ENCODE measurements at places on chromosomes 6 and 20. TPM values are rescaled to one million over a fixed set of nuclear protein-coding genes. Genes with fewer than 3 reads are reported as not detected.
A peak's percentile ranks its signal among the peaks of the same experiment; 100 is the strongest.

GRCh38 chr20:25273046-25273445 lies 25.2 kb downstream of the PYGB start:
- DNase-seq, result no peak

DNA sequence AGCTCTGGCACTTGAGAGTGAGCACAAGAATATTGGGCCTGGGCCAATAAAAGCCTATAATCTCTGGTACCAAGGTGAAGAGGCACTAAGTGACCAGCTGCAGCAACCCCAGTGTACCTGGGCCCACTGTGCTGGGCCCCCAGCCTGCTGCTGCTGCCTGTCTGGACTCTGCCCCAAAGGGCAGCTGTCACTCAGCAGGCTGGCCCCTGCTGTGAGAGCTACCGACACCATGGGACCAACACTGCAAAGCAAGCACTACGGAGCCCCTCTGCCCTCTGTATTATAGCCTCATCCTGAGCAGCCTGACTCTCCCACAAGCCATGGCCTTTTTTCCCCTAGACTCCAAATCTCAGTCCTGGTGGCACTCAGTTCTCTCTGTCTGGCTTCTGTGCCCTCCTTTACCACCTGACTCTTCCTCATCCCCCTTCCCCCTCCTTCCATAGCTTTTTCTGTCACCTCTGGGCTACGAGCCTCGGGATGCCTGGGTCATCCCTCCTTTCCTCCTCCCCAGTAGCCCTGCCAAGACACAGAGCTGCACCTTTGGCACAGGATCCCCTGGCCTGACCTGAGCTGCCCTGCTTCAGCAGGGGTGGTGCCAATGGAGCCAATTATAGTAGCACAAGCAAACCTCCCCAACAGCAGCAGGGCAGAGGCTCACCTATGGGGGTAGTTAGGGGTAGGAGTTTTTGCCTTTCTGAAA lies 14.2 kb downstream of the RRP36 start:
- no peak for DNase-seq

- DNase-seq, result no peak
These were observed 36.9 kb downstream of the BMP6 start for GRCh38 chr6:7762760-7763159.

DNA sequence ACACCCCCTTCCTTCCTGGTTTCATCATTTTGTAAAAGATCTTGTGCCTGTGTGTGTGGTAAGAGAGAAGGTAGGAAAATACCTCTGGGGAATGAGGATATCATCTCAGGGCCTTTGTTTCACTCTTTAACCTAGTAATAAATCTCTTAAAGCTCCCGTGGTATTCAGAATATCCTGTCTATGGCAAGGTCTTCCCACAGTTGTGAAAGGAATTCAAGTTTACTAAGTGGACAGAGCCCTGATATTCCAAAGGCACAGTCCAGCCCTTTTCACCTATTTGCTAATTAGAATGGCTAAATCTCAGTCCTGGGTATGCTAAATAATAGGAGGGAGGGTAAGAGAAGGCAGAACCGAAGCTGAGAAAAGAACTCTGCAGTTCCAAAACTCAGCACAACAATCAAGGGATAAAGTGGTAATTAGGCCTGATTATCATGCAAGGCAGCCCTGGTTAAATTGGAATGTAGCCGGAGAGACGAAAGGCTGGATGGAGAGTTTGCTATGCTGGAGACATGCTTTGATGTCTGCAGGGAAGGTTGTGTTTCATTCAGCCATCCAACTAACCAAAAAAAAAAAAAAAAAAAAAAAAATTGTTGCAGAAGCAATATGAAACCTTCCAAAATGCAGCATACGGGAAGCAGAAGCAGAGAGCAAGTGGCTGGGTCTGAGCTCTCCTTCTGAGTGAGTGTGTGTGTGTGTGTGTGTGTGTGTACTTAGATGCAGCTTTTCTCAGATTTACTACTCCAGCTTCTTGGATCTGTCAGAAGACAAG lies 28.5 kb upstream of the PIM1 start:
- DNase-seq, result peak; percentile 92

DNA sequence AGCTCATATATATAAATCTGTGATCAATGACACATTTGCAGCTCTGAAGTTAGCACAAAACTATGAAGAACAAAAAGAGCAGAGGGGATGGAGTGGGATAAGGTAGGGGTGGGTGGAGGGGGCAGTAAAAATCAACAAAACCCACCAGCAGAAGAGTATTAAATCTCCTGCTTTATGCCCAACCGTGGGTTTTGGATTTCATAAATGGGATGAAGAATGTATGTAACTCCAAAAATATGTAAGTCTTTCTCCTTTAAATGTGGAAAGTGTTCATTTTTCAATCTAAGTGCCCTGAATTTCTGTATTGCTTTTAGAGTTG lies 480.3 kb upstream of the MARCKS start:
- DNase-seq, result no peak

GRCh38 chr6:786946-787763 lies 94.2 kb upstream of the EXOC2 start:
- no peak for DNase-seq

DNA sequence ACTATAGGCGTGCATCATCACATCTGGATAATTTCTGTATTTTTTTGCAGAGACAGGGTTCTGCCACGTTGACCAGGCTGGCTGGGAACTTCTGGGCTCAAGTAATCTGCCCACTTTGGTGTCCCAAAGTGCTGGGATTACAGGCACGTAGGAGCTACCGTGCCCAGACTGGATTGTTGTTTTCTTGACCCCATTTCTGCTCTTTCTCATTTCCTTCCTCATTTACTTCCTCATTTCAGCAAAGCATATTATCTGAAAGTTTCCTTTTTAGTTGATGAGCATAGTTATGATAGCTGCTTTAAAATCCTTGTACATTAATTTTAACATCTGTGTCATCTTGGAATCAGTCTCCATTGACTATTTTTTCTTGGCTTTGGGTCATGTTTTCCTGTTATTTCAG lies 301.0 kb upstream of the RUNX2 start:
- DNase-seq, result no peak

DNA sequence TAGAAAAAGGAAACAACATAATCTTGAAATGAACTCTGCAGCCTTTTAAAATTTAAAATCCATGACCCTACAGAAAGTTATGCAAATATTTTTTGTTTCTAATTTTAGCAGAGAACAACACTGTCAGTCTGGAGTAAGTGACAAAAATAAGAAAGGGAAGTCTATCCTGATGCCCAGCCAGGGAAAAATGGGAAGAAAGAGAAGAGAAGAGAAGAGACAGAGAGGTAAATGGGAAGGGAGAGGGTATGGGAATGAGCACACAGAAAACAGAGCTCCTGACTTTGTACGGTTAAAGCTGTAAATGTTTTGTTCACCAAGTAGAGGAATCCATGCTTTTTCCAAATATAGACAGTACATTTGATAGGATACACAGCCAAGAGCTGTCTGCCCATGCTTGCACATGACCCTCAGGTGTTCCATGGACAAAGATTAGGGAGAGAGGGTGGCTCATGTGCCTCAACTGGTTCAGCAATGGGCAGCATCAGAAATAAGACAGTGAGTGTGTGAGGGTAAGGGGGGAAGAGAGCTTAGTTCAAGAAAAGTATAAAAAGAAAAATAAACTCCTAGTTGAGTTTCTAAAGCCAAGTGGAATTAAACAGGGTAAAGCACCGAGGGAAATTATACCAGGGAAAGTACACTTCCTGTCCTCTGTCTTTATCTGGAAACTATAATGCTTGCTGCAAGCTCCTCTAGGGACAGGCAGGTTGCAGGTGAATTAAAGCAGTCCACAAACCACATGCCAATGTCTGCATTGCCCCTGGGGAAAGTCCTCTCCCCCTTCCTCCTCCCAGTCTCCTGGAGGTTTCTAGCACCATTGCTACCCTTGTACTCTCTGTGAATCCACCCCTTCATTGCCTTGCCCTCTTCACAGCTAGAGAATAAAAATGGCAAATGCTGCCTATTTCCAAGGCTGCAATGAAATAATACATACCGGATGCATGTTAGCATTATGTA lies 30.0 kb downstream of the MAP3K5 start:
- no peak for DNase-seq

DNA sequence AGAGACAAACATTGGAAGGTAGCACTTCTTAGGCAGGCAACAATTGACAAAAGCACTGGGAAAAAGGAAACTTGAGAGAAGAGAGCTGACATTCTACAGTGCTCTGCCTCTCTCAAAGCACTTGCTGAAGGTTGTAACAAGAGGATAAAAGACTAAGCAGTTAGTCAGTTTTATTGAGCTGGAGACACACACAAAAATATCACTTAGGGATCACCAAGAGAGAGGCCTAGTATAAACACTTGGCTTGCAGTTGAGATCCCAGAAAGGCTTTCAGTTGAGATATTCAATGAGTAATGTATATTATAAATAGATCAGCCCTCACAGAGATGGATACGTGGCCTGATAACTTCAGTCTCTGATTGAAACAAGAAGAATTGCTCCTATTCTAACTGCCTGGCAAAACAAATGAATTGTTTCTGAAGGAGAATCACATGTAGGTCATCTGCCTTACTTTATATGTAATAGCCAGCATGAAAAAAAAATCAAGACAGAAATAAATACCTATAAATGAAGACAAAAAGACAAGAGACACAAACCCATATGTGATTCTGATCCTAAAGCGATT lies 747.2 kb upstream of the MAN1A1 start:
- no peak for DNase-seq

DNA sequence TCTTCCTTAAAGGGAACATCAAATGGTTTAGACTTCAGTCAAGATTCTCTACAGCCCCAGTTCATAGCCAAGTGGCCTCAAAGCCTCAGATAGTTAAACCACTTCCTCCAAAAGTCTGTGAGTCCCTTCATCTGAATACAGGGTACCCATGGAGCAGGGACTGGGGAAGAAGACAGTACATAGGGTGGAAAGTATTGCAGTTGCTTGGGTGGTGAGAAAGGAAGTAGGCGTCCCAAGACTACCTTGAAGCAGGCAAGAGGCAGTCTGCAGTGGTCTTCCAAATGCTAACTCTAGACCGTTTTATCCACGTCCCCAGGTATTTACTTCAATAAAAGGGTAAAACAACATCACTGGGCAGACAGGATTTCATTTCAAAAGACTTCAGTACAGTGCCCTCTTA lies 2.0 kb downstream of the FYN start:
- DNase-seq, result no peak

- DNase-seq, result peak; percentile 37
These were observed 19.5 kb upstream of the UBE2J1 start for GRCh38 chr6:89371849-89372505.

GRCh38 chr6:167426651-167427050 lies 101.8 kb downstream of the TTLL2 start:
- DNase-seq, result no peak

Gene FNDC1
- total RNA-seq, result not detected

Gene NHSL1
- 11.8 TPM for total RNA-seq

Gene BPIFA1
- not detected for total RNA-seq

Measured in renal cortical epithelial cell (primary cell).